ENCODE measurements at places on chromosomes 11 and 22.

DNA sequence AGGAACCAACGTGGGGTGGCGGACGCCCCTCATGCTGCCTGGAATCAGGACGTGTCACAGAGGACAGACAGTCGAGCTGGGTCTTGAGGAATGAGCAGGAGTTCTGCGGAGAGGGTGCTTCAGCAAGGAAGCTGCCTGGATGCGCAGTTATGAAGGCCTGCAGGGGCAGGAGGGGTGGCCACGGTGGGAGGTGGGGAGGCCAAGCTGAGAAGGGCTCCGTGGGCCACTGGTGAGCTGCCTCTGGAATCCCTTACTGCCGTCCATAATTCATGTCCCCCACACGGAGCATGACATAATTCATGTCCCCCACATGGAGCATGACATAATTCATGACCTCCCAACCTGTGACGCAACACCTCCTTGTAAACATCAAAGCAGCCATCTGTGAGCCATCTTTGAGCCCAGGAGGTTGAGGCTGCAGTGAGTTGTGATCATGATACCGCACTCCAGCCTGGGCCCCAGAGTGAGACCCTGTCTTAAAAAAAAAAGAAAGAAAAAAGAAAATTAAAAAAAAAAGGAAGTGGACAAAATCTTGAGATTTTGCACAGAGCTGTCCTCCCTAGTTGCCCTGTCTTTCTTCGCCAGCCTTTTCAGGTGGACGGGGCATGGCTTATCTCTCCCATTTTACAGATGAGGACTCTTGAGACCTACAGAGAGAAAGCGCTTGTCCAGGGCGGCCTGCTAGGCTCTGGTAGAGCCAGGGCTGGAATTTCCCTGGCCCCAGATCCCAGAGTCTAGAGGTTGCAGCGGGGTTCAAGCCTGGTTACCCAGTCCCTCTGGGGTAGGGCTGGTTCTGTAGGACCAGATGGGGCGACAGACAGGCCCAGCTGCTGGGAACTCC lies 24.3 kb upstream of the PICK1 start:
- no peak for DNase-seq

DNA sequence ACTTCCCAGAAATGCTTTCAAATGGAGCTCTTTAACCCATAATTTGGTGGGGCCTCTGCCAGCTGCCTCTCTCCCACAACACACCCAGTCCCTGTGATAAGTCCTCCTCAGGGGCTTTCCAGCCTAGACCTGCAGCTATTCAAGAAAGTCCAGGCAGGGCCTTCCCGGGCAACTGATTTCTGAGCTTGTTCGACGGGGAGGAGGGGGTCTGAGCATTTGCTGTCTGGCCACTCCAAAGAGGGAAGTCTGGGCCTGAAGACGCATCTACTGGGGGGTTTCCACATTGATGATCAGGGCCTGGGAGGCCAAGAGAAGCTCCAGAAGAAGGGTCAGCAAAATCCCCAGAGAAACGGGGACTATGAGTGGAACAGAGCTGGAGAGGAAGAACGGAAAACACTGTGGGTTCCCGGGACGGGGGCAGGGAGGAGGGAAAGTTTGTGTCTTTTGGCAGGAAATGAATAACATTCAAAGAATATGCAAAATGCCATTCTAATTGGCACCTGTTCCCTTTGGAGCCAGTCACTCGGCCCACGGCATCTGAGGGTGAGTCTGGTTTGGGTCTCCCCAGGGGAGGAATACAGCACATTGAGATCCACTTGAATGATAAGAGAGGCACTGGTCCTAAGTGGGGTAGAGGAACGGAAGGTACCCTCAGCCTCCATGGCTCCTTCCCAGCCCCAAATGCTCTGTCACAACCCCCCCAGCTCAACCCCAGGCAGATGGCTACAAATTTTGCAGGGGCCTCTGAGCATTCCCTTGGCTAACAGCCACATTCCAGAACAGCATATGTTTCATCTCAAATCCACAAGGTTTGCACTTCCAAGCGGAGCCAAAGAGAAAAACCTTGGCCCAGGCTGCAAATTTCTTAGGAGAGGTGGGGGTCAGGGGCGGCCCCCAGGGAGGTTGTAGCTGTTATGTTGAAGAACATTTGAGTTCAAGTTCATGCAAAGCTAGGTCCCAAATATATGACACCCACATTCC lies 72.0 kb downstream of the RPUSD4 start:
- no peak for DNase-seq

GRCh38 chr22:17407643-17408042 lies 38.4 kb downstream of the CECR2 start:
- no peak for DNase-seq

- no peak for DNase-seq
These were observed 10.2 kb downstream of the MB start for GRCh38 chr22:35606916-35607315.

- peak; percentile 46 for DNase-seq
These were observed 2.6 kb upstream of the GCAT start for GRCh38 chr22:37804881-37805809.

DNA sequence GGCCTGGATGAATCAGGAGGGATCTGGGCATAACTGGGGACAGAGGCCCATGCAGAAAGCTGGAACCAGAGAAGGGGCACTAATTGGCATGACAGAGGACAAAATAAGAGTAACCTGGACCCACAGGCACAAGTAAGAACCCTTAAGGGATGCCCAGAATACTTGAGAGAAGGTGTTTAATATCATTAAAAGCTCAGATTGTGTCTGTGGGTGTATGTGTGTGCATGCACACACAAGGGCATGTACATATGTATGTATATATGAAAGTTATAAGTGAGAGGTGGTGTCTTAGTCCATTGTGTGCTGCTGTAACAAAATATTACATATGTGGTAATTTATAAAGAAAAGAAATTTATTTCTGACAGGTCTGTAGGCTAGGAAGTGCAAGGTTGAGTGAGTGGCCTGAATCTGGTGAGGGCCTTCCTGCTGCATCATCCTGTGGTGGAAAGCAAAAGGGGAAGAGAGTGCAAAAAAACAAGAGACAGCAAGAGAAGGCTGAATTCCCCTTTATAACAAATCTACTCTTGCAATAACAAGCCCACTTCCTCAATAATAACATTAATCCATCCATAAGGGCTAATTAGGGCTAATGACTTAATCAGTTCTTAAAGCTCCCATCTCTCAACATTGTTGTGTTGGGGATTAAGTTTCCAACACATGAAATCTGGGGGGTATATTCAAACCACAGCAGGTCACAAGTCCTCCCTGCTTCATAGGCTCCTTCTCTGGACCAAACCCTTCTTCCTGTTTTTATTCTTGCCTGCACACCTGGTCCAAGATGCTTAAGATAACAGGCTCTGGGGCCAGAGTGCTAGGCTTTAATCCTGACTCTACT lies 68.3 kb upstream of the POU2AF2 start:
- no peak for DNase-seq

- DNase-seq: no peak
These were observed 394 bp downstream of the CHRM4 start for GRCh38 chr11:46391186-46391577.

DNA sequence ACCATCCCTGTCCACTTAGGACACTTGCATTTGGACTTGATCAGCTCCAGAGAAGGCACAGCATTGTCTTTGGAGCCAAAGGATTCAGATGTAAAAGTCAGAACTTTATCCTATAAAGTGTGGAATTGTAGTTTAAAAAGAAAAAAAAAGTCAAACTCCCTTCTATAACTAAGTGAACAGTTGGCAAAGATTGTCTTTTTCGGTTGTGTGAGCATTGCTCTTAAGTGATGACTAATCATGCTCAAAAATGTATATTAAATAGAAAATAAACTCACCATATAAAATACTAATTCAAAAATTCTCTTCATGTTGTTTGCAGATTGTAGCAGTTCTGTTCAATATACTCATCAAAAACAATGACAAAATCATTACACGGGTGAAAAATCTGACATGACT lies 93.8 kb downstream of the ETS1 start:
- DNase-seq: no peak

- no peak for DNase-seq
These were observed 36.4 kb upstream of the LINC01488 start for GRCh38 chr11:69445131-69445470.

DNA sequence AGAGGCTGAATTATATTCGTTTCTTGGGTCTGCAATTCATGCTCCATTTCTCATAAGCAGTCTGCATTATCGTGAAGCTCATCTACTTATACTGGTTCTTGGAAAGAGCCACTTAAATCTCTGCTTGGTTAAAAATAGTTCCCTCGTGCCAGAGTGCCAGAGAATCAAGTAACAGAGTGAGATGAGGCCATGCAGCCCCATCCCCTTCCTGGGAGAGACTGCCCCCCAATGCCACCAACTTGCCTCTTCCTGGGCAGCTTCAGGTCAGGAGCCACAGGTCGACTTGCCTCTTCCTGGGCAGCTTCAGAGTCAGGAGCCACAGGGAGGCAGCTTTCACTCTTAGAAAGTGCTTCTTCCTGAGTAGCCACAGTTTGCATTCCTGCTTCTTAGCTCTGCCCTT lies 223.9 kb upstream of the ZBED5 start:
- DNase-seq: no peak

DNA sequence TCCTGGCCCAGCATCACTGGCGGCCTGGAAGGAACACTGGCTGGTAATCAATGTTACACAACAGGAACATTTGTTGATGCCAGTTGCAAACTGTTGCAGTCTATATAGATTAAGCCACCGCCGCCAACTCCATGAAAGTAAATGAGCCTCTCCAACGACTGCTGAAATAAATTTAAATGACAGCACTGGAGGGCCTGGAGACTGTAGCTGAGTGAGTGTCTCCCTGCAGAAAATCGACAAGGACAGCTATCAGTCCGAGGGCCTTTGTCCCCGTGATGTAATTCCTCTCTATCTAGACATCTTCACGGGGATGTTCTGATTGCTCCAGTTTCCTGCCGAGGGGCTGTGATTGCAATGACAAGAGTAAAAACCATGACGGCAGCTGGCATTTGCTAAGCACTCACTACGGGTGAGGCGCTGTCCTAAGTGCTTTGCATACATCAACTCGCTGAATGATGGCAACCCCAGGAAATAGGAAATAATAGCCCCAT lies 120.4 kb downstream of the SEZ6L start:
- DNase-seq: no peak

DNA sequence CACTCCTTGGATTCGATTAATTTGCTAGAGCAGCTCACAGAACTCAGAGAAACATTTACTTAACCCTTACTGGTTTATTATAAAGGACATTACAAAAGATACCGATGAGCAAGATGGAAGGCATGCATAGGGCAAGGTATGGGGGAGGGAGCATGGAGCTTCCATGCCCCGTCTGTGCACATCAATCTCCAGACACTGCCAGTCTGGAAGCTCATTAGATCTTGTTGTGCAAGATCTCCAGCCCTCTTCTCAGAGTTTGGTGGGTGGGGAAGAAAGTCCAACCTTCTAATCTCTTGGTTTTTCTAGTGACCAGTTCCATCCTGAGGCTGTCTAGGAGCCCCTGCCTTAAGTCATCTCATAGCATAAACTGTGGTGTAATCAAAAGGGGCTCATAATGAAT lies 190.7 kb downstream of the UVRAG start:
- DNase-seq: no peak

- no peak for DNase-seq
These were observed 66.6 kb downstream of the GALNT18 start for GRCh38 chr11:11555208-11555607.

DNA sequence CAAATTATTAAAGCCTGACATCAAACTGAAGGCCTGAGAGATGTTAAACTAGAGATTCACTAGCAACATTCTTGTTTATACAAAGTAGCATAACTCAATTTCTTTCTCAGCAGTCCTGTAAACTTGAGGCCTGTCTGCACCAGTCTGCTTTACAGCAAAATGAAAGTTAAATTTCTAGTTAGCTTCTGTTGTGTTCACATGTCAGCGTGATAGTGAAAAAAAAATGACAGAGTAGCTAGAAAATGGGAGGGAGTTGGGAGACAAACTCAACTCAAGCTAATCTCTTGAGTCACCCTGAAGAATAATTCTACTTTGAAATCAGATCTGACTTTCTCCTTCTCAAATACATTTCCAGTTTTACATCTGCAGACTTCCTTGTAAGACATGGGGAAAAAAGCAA lies 6.5 kb downstream of the RBFOX2 start:
- no peak for DNase-seq

DNA sequence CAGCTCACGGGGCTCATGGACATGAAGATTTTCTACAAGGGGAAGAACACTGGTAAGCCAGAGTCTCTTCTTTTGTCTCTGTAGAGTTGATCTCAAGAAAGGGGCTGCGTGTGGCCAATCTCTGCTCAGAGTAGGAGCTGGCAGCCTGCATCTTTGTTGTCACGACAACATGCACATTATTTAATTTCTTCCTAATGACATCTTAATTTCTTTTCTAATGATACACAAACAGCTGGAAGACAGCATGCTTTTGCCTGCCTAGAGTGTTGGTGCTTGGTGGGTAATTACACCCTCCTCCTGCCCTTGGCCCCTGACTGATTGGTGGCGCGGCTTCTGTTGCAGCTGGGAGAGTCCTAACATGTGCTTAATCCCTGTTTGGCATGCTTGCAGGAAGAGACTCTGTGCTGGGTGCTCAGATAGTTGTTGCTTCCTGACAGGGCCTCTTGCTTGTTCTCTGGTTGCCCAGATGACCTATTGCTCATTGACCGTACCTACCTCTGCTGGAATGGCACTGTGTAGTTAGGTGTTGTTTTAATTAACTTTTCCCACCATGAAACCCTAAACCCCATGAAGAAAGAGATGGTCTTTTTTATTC lies 106.9 kb upstream of the SORL1-AS1 start:
- DNase-seq: no peak

DNA sequence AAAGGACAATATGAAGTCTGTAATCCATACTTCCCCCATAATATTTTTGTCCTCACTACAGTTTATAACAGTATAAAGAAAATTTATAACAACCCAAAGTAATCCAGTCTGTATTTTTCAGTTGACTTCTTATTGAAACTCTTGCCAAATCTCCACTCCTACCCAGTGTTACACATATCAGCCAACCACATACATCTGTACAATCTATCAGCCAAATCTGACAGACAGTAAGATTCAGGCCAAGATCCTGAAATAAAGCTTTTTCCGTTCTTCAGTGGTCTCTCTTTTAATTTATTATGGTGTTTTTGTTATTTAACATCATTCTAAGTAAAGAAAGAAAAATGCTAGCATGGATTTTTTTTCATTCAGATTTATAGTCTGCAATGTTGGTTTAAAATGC lies 2370.9 kb upstream of the RAG2 start:
- no peak for DNase-seq

DNA sequence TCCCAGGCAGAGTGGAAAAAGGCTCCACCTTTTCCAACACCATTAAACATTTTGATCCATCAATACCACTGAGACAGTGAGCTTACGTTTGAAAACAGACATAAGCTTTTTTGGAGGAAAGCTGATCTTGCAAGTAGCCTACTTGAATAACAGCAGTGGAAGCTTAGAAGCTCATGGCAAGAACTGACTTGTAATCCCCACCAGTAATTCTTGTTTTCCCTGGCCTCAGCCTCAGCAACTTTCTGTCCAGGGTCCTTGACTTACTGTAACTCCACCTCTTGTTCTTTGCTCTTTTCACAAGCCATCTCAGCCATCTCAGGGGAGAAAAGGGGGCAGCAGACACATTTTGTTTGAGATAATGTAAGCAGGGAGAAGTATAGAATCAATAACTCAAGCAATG lies 12.3 kb upstream of the MPZL2 start:
- DNase-seq: no peak

GRCh38 chr11:94602430-94603372 lies 35.5 kb downstream of the PIWIL4 start:
- no peak for DNase-seq
